Uterus (tissue), 4 donors: ENCODE measurements at places on chromosomes 1 and 21.

DNA sequence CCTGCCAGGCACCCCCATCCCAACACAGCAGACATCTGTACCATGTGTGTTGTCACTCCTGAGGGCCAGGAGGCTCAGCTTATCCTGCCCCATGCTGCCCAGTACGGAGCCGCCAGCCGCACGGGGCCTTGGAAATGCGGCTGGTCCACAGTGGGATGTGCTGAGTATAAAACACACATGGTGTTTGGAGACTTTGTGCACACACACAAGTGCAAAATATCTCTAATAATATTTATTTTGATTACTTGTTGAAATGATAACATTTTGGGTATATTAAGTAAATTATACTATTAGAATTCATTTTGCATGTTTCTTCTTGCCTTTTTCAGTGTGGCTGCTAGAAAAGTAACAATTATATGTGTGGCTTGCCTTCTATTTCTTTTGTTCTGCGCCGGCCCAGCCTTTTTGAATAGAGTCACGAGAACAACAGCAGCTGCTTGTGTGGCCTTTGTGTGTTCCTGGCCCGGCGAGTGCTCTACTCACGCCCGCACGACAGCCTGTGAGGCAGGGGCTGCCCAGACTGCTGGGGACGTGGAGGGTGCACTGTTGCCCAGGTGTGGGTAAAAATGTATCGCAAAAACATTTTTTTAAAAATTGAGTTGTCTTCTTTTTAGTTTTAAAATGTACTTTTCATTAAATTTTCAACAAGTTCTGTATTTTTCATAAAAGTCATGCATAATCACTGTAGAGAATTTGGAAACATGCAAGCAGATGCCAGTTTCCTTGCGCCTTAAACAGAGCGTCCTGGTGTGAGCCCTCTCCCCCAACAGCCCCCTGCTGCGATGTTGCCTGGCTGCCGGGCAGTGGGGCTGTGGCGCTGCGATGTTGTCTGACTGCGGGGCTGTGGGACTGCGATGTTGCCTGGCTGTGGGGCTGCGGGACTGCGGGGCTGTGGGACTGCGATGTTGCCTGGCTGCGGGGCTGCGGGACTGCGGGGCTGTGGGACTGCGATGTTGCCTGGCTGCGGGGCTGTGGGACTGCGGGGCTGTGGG is 35.5 kb downstream of the COQ8A start:
- no peak for DNase-seq

DNA sequence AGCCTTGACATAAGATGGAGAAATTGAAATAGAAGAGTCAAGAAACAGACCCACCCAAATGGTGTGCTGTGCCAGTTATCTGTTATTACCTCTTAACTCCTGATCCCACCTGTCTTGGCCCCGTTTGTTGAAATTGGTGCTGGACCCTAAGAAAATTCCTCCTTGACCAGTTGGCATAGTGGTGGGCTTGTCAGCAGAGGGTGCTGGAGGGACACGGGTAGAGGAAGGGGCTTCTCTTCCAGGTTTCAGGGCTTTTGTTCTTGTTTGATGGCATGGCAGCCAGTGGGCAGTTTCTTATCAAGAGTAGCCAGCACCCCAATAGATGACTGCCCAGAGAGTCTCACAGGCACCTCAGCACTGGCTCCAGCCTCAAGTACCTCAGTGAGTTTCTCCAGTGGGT is 51.6 kb downstream of the PCBP3 start:
- no peak for DNase-seq

- no peak for DNase-seq
Measured at GRCh38 chr1:31725134-31725533, 21.3 kb upstream of the COL16A1 start.

DNA sequence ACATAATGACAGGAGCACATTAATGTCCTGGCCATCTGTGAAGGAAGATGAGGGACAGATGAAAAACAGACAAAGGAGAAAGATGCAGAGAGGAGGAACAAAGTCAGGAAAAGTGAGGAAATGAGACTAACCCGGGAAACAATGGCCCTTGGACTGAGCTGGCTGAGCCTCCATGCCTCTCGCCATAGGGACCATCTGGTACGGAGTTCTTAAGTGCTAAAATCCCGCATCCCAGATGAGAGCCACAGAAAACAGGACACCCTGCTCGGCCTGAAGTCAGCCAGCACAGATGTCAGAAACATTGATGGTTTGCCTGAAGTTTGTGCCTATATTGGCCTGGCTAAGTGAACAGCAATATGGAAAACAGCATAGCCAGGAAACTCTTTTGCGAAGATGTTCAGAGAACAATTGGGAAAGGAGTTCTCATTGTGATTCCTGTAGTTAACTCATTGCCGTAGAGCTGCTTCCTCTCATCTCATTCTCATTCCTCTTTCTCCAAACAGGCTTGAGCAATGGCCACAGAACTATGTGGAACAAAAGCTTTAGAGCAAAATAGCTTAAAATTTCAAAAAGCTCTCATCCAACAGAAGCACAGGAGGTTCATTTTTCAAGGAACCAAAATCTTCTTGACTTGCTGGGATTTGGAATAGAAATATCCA is 96.6 kb downstream of the ASTN1 start:
- DNase-seq = no peak

DNA sequence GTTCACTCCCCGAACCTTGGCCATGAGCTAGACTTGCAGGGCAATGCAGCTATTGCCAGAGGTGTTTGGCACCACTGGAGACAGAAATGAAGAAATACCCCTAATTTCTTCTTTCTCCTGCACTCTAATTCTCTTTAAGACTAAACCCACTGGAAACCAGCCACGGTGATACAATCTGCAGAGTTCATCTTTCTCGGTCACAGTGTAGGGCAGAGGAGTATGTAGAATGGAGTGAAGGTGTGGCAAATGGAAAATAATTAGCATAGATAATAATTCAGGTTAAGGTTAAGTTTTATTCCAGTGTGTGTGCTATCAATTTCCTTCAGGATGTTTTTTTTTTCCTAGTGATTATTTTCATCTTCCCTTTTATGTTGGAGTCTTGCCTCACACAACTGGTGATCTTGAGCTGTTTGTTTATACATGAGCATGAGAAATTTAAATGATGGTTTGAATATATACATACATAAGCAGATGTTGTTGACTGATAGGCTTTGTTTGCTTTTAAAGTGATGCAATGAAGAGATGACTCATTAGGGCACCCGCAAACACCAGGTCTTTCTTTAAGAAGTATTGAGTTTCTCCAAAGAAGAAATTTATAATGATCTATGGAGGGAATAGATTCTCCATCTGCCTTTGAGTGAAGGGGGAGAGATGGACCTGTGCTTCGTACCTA is 81.9 kb downstream of the SPATA17 start:
- no peak for DNase-seq

- no peak for DNase-seq
Measured at GRCh38 chr1:20726932-20727745, 5.4 kb downstream of the SH2D5 start.

GRCh38 chr1:161890574-161890973 is 124.5 kb downstream of the ATF6 start:
- DNase-seq = no peak

DNA sequence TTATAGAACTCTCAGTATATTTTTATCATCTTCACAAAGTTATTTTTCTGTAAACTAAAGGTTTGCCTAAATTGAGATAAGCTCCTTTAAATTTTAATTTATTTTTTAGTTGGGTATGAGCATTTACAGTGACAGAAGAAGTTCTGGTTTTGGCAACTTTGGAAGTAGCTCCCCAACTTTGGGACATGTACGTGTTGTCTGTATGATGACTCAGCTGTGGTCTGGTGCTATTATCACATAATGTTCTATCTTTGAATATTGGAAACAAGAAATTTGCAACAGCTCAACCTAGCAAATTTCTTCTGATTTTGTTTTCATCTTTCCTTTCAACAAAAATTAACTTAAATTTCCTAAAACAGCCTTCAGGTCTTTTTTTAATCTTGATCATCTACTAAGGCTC is 46.6 kb upstream of the C1orf105 start:
- DNase-seq = no peak

GRCh38 chr1:209839875-209840546 is 12.2 kb downstream of the UTP25 start:
- no peak for DNase-seq

GRCh38 chr1:152626744-152627143 is 3.8 kb upstream of the LCE3A start:
- no peak for DNase-seq

- DNase-seq = no peak
Measured at GRCh38 chr21:33661146-33661545, 18.8 kb downstream of the ITSN1 start.

DNA sequence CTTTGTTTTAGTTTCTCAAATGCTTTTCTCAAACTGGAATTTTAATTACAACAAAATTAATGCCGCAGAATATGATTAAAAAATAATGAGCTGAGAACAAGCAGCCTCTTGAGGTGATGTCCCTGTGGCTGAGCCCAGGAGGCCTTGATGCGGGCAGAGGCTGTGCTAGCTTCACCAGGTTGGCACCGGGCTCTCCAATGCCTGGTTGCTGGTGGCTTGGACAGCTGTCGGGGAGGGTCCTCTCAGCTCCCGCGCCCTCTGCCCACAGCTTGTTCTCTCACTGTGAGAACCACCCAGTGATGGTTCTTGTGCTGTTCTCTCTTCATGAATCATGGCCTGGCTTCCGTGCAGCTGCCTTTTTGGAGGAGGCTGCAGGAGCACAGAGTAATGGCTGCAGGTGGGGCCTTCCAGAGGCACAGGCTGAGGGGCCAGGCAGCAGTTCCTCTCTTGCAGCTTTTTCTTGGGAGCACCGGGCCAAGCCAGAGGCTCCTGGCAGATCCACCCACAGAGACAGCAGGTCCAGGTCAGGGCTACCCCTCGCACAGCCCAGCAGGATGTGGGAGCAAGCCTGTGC is 156.3 kb downstream of the PCBP3 start:
- no peak for DNase-seq
